Activated CD4-positive, alpha-beta T cell treated with anti-CD3 and anti-CD28 coated beads for 4 hours (primary cell): ENCODE measurements at places on chromosomes 7 and 10.
A peak's percentile ranks its signal among the peaks of the same experiment; 100 is the strongest.

- no peak for DNase-seq
These were observed 22.9 kb downstream of the SCART1 start for GRCh38 chr10:133476641-133476990.

- DNase-seq, result no peak
These were observed 73.4 kb downstream of the SRPK2 start for GRCh38 chr7:105315357-105315756.

DNA sequence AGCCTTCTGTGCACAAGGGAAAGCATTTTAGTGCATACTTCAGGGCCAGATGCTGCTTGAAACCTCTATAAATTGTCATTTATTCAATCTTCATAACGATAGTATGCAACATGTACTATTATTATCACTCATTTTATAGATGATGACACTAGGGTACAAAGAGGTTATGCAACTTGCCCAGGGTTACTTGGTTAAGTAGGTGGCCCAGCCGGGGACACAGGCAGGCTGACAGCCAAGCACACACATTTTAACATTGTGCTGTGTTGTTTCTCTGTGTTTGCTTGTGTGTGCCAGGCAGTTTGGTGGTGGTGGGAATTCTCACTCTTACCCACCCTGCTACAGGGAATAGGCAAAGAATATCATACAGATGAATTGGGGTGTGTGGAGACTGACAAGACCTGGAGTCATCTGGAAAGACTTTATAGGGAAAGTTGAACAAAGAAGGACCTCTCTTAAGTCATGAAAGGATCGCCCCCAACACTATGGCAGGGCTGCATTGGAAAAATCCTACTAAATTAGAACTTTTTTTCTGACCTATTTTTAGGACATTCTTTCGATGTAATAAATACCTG is 98.9 kb downstream of the MKX start:
- DNase-seq, result no peak

- peak; percentile 76 for DNase-seq
These were observed 106.0 kb downstream of the CUBN start for GRCh38 chr10:17023386-17024298.

DNA sequence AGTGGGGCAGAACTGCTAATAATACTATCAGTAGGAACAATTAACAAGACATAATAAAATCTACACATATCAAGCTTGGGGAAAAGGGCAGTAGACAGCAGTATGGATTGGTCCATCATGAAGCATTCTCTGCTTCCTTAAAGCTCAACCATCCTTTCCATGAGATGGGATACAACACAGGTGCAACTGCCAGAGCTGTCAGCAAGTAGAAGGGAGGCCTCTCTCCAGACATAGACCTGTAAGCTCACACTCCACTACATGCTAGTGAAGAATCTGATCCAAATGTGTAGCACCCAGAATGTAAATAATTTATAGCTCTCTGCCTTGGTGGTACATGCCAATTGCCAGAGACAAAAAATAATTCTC is 41.5 kb upstream of the ANAPC16 start:
- DNase-seq, result no peak

DNA sequence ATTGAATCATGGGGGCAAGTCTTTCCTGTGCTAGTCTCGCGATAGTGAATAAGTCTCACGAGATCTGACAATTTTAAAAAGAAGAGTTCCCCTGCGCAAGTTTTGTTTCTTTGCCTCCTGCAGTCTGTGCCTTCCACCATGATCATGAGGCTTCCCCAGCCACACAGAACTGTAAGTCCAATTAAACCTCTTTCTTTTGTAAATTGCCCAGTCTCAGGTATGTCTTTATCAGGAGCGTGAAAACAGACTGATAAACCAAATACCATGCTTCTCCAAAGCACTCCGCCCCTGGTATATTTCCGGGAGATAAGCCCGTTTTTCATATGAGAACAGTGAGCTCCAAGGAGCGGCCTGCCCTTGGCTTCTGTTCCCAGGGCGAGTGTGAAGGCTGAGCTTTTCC is 118.9 kb downstream of the EVX1 start:
- DNase-seq, result no peak

DNA sequence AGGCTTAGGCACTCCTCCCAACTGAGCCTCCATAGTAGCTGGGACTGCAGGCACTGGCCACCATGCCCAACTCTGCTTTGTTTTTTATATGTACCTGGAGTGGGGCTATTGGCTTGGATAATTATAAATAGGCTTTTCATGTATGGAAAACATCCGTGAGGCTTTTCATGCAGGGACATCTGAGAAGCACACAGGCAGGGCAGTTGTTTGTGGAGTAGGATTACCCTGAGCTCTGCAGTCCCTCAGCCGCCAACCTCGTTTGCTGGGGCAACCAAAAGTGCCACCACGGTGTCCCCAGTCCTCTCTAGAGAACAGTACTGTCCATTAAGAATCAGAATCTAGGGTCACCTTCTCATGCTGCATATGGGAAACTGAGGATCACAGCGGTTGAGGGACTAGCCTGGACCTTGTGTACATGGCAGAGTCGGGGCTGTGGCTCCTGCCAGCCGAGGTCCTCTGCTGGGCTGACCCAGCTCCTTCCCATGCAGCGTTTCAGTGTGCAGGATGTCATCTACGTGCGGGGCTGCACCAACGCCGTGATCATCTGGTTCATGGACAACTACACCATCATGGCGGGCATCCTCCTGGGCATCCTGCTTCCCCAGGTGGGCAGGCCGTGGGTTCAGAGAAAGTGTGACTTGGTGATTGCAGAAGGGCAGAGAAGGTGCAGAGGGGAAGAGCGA is 54.5 kb downstream of the TSPAN15 start:
- no peak for DNase-seq

DNA sequence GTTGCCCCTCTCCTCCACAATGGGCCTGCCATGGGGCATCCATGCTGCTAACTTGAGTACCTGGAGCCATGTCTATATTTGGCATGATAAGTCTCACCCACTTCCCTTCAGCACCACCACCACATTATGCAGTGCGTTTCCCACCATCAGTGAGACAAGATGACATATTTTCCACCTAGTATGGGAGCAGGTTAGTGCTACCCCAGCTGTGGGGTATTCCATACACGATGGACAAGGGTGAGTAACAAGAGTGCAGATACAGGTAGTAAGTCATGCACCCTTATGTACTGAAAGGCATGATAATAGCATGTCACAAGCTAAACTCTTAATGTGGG is 21.2 kb upstream of the OR2AE1 start:
- DNase-seq, result no peak

DNA sequence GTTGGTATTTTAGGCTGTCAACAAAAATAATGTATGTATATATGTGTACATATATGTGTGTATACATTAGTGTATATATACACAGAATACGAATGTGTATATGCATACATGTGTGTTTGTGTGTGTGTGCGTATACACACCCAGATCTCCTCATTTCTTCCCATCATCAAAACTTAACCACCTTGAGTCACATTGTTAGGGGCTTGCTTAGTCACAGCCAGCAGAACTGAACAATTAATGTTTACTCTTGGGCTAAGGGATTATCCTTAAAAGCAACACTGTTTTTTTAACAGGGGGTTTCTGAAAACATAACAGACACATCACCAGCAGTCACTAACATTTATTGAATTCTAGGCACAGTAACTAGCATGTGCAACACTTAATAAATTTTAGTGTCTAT is 83.0 kb upstream of the ASAH2 start:
- DNase-seq, result no peak

GRCh38 chr7:106795084-106795876 is 69.8 kb upstream of the PIK3CG start:
- DNase-seq, result no peak

DNA sequence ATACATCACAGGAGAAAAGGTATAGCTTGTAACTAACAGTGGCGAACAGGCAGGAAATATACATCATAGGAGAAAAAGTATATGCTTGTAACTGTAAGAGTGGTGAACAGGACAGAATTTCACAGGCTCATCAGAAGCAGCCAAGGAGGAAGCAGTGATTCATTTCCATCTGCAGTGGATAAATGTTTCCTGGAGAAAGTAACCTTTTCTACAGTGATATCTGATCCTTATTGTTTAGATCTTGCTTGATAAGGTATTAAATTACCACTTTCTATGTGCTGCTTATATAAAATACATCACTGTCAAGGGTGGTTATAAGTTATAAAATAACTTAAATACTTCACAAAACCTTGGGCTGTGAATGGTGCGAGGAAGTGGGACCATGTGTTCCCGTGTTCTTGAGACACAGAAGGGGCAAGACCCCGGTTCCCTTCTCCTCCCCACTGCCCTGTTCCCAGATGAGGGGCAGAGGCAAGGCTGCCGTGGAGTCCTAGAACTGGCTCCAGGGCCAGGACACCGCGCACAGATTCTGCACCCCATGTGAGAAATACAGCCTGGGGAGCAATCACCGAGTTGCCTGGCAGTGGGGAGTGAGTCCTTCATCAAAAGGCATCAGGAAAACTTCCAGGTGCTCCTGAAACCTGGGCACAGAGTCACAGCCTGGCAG is 135.2 kb downstream of the DIP2C start:
- DNase-seq, result no peak

DNA sequence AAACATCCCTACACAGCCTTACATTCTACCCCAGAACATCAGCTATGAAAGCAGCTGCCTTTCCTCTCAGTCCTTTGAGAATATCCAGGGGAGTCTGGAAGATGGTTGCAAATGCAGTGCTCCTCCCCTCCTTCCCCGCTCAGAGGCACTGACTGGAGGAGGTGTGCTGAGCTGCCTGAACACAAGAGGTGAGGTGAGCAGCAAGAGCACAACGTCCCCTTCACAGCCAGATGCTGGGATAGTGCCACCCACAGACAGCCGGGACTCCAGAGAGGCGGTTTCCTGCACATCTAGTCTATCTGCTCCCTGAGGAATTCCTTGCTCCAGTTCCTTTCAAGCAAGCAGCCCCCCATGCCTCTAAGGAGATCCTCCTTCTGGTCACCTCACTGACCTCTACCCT is 74.2 kb downstream of the EZH2 start:
- DNase-seq, result no peak

DNA sequence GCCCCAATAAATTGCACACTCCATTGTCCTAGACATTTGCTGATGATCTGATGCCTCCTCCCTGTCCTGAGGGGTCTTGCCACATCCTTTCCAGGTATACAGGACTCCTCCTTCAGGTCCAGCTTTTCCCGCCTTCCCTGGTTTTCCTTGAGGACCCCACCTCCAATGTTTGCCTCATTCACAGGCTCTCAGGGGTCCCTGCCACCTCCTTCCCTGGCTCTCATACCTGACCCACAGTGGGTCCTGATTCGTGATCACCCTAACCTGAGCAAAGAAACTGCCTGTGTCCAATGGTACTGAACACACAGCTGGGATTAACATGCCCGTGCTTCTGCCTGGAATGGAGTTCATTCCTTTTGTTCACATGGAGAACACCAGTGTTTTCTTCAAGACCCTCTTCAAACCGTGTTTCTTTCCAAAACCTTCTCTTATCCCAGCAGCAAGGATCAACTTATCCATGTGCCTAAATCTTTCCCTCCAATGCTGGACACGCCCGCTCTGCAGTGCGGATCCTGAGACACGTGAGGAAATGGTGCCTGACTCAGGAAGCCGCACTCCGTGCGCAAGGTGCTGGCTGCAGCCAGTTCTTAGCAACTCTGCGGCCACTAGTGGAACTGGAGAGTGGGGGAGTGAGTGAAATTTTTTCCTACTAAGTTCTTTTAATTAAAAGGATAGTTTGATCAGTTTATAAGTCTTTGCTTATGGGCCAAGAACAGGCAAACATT is 354.6 kb upstream of the SHH start:
- DNase-seq, result no peak

DNA sequence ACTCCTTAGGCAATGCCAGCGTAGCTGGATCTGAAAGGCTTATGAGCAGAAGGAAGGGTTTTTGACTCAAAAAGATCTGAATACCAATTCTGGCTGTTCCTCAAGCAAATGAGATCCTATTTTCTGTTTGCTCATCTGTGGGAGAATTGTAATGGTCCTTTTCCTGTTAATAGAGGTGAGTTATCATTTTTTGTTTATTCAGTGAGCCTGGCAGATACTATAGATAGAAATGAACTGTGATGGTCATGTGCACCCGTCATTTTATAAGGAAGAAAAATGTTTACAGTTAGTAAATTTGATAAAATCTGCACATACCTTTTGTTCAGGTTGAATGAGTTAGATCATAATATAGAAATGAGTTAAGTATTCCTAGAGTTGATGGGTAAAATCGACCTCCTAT is 97.7 kb downstream of the ACTR3B start:
- no peak for DNase-seq

DNA sequence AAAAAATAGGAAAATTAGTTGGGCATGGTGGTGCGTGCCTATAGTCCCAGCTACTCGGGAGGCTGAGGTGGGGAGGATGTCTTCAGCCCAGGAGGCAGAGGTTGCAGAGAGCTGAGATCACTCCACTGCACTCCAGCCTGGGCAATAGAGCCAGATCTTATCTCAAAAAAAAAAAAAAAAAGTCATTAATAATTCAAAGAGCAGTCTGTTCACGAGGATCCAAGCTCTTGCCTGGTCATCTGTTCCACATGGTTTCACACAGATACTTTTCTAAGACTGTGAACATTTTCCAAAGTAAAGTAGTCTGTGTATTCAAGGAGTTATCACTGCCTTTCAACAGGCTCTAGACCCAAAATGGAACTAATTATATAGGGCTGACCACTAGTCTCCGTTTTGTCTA is 86.9 kb downstream of the ZNF277 start:
- no peak for DNase-seq

DNA sequence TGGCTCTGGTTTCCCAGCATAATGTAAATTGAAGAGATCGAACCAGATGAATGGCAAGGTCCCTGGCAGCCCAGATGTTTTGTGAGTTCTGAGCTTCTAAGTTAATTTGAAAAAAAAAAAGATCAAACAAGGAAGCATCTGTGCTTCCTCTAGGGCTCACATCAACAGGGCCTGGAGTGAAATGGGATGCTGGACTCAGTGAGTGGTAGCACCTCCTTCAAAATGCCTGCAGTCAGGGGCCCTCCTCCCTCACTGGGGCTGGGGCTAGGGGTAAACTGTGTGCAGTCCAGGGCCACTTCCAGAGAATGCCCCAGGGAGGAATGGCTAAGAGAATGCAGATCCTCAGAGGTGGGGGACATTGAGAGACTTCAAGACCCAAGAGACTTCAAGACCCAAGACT is 6.0 kb upstream of the CUEDC2 start:
- no peak for DNase-seq

GRCh38 chr10:14553448-14553847 is 221.2 kb downstream of the FAM107B start:
- DNase-seq, result no peak

- no peak for DNase-seq
These were observed 21.3 kb upstream of the AMZ1 start for GRCh38 chr7:2666588-2667250.

GRCh38 chr7:15921576-15921975 is 235.1 kb upstream of the MEOX2 start:
- DNase-seq, result no peak

DNA sequence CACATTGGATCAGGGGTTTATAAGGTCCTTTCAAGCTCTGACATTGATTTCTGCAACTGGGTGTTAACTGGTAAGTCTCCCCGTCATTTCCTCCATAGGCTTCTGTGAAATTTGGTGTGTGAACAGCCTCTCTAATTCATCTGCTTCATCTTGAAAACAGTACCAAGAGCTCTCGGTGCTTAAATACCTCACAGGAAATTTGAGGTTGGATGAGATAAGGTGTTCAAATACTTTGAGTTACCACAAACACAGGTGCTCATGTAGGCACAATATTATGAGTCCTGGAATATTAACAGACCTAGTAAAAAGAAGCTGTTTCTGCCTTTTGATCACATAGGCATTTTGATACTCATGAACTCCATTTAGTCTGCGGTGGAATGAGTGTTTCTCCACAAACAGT is 85.2 kb downstream of the RTKN2 start:
- DNase-seq, result peak; percentile 61
